ENCODE measurements at places on chromosomes 4 and X. TPM values are rescaled to one million over a fixed set of nuclear protein-coding genes. Genes with fewer than 3 reads are reported as not detected.

PHOX2B gene
- total RNA-seq: not detected

TBL1X gene
- 16.2 TPM for total RNA-seq

- no peak for DNase-seq
Observed at GRCh38 chr4:75101906-75102786, 169.2 kb downstream of the PARM1 start.

HTR2C gene
- total RNA-seq: not detected

ASB12 gene
- total RNA-seq: not detected

HPSE gene
- total RNA-seq: 0.29 TPM

- DNase-seq: peak; percentile 93
Observed at GRCh38 chr4:7344636-7345155, 90.0 kb downstream of the PSAPL1 start.

IGSF1 gene
- 0.29 TPM for total RNA-seq

DNA sequence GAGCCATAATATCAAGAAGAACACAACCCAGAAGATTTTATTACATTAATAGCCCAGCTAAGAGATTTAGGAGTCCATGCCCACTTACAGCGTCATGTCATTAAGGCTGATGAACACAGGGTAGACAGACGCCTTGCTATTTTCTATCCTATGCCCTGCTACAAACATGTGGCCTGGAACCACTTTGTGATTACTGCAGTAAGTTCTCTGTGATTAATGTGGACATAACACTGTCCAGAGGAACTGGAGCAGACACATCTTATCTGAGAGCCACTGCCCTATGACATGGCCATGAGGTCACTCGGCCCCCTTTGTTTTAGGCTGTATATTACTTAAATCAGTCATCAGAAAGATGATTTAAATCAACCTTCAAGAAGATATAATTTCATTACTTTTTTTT is 211.7 kb downstream of the MAML3 start:
- no peak for DNase-seq

DNA sequence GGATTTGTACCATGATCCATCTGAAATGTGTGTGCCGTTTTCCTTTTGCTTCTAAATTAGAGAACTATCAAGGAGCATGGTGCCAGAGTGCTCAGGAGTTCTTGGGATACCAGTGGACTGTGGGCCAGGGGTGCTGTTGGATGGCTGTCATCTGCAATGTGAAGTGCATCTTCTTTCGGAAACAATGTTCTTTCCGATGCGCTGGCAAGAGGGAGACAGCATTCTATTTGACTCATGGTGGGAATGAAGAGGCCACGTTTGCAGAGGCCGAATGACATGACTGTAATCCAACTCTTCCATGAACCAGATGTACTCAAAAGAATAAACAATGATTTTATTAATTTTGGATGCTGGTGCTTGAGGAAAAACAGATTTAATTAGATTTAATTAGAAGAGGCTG is 45.5 kb downstream of the SORCS2 start:
- no peak for DNase-seq

EGF gene
- total RNA-seq: 0.36 TPM

DNA sequence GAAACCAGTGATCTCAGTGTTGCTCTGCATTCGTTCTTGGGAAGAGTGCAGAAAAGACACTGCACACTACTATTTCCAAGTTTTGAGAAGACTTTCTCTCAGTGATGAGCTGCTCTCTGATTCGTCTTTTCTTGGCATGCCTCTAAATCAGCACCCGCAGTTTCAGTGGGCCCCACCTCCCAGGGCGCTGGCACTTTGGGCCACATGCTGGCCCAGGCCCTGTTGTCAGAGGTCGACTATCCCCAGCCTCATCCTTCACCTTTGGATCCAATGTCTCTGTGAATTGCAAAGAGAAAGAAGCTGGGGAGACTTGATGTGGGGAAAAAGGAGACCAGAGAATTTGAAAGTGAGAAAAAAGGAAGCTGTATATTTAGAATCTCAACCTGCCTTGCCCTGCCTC is 644.1 kb upstream of the PITX2 start:
- no peak for DNase-seq

SLC39A8 gene
- total RNA-seq: 11.2 TPM

DNA sequence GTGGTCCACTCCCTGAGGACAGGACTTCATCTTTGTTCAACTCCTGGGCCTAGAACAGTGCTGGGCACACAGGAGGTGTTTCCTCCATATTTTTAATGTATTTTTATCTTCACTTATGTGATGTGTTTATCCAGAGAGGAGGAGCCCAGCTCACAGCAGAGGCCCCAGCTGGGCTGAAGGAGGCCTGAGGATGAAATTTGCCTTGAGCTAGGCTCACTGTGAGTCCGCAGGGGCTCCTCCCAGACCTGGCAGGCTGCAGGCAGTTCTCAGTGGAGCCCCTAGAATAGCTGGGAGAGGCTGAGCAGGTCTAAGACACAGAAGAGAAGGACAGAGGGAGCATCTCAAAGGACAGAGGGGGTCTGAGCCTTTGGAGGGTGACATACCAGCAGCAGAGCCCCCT is 26.8 kb downstream of the C4orf50 start:
- DNase-seq: no peak

- DNase-seq: no peak
Observed at GRCh38 chr4:139789096-139789654, 123.6 kb downstream of the MGST2 start.

GRCh38 chr4:154414796-154415195 is 76.8 kb downstream of the DCHS2 start:
- DNase-seq: no peak

- DNase-seq: no peak
Observed at GRCh38 chr4:180394730-180395129, 1848.5 kb upstream of the TENM3 start.

- peak; percentile 77 for DNase-seq
Observed at GRCh38 chrX:10158279-10159144, 1.7 kb downstream of the CLCN4 start.

DNA sequence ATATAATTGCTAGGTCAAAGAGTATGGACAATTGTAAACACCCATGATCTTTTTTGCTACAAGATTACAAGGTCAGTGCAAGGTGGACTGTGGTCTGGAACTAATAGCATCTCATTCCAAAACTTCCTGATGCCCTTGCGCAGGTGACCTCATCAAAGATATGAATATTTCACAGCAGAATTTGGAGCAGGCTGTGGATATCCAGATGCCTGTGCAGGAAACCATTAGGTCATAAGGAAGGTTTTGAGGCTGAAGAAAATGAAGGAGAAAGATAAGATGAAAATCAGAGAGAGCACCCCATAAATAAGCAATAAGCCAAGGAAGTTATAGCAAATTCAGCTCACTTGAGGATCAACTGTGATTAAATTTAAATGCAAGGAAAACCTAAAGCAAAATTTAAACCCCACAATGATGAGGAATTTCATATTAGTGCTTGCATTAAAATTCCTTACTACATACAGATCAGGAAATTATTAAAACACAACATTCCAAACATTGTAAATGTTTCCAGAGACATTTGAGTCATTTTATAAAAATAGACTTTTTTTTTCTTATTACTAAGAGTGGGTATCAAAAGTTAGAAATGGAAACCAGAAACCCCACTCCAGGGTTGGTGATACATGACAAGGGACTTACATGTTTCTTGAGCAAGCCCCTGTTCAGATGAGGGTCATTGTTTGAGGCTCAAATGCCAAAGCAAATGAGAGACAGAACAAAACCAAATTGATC is 100.7 kb upstream of the FAM9C start:
- DNase-seq: no peak

DNA sequence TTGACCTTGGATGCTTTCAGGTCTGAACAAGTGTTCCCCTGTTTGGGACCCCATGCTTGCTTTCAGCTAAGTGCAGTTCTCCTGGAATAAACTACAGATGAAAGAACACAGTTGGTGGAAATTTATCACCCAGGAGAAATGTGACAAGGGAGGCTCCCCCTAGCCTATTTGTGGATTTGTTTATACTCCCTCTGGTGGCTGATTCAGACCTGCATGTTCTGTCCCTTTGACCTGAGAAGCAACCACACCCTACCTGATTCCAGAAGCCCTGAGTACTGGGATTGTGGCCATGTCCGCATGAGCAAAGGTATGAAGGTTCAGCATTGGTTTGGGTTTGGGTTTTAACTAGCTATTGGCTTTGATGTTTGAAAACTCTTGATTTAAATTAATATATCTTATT is 440.9 kb downstream of the MID1IP1 start:
- DNase-seq: peak; percentile 77

ERCC6L gene
- 0.59 TPM for total RNA-seq

DNA sequence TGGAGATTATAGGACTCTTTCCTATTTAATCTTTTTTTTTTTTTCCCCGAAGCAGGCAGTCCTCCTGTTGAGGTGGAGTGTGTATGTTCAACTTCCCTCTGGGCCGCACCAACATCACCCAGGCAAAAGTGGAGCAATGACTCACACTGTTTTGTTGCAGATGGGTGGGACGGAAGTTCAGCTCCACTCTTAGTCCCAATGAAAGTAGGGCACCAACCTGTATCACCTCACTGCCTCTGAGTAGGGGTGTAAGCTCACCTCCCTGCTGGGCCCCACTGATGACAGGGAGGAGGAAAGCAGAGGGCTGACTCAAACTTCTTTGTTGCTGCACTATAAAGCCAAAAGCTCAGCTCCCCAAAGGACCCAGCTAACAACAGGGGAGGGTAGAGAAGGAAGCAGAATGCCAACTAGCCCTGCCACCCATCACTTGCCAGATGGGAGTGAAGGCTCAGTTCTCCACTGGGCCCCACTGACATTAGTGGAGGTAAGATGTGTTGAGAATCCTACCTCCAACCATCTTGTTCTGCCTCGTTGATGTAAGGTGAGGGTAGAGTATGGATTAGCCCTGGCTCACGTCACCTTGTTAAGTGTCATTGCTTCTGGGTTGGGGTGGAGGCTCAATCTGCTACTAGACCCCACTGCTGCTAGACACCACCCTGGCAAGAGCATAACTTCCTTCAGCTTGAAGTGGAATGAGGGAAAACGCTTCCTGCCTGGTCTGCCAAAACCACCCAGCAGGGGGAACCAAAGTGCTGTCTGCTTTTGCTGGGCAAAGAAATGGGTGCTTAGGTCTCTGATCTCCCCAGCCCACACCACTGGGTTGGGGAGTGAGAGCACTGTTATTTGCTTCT is 14.1 kb downstream of the RPS6KA3 start:
- peak; percentile 43 for DNase-seq

PABPC5 gene
- total RNA-seq: 3.2 TPM

UGT8 gene
- total RNA-seq: not detected

DNA sequence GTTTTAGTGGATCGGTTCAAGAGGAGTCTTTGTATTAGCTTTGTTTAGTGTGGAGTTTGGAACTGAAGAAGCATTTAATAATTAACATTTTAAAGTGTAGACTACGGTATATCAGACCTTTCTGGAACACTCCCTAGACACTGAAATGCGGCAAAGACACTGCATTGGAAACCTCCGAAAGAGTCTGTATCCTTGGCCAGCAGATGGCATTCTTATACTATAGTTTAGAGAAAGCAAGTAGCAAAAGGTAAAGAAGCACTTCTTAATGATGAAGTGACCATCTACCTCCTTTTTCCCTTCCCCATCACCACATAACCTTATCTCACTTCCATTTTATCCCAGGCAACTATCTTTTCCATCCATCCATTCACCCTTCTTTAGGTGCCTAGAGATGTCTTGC is 7.6 kb downstream of the FABP2 start:
- no peak for DNase-seq

GRCh38 chr4:184513802-184514120 is 39.4 kb upstream of the IRF2 start:
- no peak for DNase-seq

- no peak for DNase-seq
Observed at GRCh38 chr4:48578132-48578968, 88.3 kb downstream of the ZAR1 start.

DNA sequence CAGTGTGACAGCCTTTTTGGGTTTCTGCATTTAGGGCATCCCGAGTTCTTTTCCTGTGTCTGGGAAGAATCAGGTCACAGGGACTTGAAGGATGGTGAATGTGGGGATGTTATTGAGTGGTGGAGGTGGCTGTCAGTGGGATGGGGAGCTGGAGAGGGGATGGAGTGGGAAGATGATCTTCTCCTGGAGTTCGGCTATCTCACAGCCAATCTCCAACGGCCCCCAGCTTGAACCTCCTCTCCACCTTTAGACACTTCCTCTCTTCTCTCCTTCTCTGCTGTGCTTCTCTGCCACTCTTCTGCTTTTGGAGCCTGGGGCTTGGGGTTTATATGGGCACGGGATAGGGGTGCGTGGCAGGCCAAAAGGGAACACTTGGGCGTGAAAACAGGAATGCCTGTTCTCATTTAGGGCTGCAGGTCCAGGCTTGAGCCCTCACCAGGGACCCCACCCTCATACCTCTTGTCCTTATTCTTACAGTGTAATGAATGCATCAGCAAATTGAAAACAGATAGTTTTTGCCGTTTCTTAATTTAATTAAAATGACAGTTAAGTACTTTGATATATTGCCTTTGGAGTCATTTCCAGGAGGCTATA is 37.5 kb downstream of the USP9X start:
- no peak for DNase-seq

PCYT1B gene
- 1.1 TPM for total RNA-seq

- no peak for DNase-seq
Observed at GRCh38 chrX:41209853-41210252, 124.1 kb upstream of the DDX3X start.

DNA sequence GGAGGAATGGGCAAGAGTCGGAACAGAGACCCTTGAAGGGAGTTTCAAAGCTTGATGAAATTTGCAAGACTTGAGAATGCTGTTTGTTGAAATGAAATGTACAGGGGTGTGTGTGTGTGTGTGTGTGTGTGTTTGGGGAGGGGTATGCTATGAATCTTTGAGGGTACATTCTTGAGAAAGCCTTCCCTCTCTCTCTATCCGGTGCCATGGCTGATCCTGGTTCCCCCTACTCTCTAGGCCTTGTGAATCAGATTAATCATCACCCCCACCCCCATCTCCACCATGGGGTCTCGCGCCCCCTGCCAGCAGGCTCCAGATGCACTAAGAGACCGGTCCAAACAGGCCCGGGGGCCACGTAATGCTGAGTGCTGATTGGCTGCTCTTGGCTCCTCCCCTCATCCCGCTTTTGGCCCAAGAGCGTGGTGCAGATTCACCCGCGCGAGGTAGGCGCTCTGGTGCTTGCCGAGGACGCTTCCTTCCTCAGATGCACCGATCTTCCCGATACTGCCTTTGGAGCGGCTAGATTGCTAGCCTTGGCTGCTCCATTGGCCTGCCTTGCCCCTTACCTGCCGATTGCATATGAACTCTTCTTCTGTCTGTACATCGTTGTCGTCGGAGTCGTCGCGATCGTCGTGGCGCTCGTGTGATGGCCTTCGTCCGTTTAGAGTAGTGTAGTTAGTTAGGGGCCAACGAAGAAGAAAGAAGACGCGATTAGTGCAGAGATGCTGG is at the start of gene HTR2C:
TSS of gene HTR2C (plus strand) at position 441 of the 729 bp plus-strand sequence. CDS start 142,851 bp downstream, outside the sequence.
- DNase-seq: peak; percentile 54

DNA sequence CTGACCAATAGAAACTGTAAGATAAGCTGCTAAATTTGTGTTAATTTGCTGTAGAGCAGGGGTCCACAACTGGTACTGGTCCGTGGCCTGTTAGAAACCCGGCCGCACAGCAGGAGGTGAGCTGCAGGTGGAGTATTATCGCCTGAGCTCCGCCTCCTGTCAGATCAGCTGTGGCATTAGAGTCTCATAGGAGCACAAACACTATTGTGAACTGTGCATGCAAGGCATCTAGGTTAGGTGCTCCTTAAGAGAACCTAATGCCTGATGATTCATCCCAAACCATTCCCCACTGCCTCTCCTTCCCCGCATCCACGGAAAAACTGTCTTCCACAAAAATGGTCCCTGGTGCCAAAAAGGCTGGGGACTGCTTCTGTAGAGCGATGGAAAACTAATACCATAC is 19.7 kb downstream of the FBXW7 start:
- no peak for DNase-seq

GRCh38 chr4:156523991-156524390 is 447.6 kb downstream of the PDGFC start:
- no peak for DNase-seq

GASK1B gene
- 35.4 TPM for total RNA-seq
